ENCODE measurements at places on chromosomes 7 and 10.
A peak's percentile ranks its signal among the peaks of the same experiment; 100 is the strongest.

- no peak for DNase-seq
These were observed 16.0 kb downstream of the DENND2A start for GRCh38 chr7:140624392-140625191.

- DNase-seq: no peak
These were observed 882.3 kb downstream of the PCDH15 start for GRCh38 chr10:53918755-53919154.

DNA sequence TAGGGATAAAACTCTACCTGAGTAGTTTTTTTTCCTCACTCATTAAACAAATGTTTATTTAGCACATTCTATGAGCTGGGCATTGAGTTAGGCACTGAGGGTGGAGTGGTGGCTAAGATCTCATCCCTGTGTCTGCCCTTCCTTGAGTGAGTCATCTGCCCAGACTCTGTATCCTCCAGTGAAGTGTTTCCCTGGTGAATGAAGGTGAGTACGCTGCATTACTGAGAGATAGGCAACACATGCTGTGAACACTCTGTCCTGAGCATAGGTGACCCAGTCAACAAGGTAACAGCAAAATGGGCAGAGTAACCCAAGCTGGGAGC, 5.8 kb downstream of the PITX3 start:
- no peak for DNase-seq

DNA sequence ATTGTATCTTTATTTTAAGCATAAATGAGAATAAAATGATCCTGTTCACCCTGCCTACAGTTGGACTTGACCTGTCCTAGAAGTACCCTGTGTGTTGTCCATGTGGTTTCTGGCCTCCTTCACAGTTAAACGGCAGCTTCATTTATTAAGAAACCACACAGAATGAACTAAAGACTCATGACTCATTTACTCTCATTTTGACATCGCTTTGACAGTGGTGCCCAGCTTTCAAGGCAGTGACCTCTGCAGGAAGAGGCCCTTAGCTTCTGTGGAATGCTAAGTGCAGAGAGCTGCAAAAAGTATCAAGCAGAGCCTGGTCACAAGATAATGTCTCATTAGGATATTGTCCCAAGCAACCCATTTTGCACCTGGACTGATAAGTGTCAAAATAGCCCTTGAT, 93.4 kb downstream of the AVL9 start:
- DNase-seq: no peak

DNA sequence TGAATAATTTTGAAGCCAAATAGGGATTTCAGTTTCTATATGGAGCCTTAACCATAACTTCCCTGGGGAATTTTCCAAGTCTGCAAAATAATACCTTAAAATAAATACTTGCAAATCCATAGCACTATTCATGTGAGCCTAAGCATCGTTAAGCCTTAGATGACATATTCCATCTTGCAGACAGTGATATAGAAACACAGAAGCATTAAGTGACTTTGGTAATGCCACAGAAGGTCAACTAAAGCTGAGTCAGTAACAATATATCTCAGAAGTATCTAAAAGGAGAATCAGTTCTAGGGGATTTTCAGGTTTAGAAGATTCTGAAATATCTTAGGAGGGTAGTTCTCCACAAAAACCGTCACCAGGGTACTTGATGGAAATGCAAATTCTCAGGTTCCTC, 163.4 kb upstream of the COL1A2 start:
- DNase-seq: no peak

- DNase-seq: peak; percentile 31
These were observed 319.8 kb upstream of the PHYHIPL start for GRCh38 chr10:58856508-58857240.

DNA sequence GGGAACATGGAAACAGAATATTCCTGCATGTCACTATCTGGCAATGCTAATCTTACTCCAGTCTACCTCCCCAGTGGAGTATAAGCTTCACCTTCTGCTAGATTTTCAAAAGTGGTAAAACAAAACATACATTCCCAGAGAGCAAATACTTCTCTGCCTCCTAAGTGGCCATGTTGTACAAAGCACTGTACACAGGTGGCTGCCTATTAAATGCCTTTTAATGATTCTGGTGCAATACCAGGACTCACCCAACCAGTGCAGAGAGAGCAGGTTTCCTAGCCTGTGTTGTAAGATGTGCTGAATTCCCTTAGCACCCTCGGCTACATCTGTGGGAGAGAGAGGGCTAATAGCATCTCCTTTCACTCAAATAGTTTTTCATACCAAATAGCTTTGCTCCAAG, 684.3 kb upstream of the NRP1 start:
- no peak for DNase-seq

- DNase-seq: no peak
These were observed 273.8 kb downstream of the RNLS start for GRCh38 chr10:88309365-88309764.

- no peak for DNase-seq
These were observed 21.8 kb downstream of the FOXL3 start for GRCh38 chr7:311796-312195.

DNA sequence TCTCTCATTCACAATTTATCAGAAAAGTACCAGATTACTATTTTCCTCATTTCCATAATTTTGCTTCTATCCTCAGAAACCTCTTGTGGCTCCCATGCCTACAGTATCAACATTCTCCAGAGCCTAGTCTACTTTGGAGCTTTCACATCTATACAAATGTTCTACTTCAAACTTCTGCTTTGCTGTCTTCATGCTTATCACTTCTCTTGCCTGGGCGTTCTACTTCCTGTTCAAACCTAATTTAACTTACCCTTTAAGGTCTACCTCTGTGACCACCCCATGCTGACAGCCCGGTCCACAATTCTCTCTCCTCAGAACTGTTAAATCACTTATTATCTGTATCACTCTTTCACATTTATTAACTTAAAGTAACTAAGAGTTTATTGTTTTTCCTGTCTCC, 6.1 kb upstream of the PTPN12 start:
- DNase-seq: no peak

- DNase-seq: no peak
These were observed 44.4 kb downstream of the ZC3HC1 start for GRCh38 chr7:130006771-130007170.

DNA sequence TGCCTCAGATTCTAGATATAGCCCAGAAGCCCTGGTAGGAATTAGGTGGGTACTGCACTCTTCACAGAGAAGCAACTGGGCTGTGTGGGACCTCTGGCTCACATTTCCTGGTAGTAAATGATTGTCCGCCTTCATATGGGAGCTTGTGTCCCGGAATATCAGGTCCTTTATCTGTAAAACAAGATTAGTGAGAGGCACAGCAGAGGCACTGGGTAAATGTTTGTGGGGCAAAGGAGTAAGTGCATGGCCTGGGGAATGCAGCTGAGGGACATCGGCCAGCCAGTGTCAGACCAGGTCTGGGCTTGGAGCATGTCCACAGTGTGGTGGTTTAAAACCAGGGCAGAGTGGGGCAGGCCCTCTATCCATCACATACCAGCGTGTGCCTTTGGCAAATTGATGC, 323.3 kb upstream of the ZMIZ1 start:
- DNase-seq: no peak

GRCh38 chr7:3778345-3778744, 477.3 kb downstream of the SDK1 start:
- DNase-seq: no peak

DNA sequence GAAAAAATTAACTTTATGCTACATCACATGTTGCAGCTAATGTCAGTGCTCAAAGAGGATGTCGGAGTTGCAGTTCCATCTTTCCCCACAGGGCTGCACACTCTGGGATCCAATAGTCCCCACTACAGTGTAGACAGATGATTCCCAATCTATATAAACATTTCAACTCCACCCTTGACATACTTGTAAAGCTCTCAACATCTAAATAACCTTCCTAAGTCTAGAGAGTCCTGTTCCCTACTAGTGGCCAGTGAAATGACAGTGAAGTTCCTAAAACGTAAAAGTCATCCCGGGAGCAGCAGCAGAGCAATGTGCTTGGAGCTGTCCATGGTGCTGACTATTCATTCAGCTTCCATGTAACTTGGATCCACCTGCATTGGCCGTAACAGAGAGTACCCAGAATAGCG, 145.1 kb downstream of the GRM8 start:
- DNase-seq: no peak

GRCh38 chr10:118523775-118524174, 71.7 kb downstream of the PRLHR start:
- DNase-seq: no peak

DNA sequence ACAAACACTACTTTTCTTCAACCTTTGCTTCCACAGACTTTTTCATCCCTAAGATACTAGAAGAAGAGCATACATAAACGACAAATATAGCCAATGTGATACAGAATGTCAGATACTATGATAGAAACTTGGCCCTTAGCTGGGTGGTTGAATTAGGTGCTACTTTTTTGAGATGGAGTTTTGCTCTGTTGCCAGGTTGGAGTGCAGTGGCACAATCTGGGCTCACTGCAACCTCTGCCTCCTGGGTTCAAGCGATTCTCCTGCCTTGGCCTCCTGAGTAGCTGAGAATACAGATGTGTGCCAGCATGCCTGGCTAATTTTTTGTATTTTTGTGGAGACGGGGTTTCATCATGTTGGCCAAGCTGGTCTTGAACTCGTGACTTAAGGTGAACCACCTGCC, 3.5 kb downstream of the PPIA start:
- no peak for DNase-seq

DNA sequence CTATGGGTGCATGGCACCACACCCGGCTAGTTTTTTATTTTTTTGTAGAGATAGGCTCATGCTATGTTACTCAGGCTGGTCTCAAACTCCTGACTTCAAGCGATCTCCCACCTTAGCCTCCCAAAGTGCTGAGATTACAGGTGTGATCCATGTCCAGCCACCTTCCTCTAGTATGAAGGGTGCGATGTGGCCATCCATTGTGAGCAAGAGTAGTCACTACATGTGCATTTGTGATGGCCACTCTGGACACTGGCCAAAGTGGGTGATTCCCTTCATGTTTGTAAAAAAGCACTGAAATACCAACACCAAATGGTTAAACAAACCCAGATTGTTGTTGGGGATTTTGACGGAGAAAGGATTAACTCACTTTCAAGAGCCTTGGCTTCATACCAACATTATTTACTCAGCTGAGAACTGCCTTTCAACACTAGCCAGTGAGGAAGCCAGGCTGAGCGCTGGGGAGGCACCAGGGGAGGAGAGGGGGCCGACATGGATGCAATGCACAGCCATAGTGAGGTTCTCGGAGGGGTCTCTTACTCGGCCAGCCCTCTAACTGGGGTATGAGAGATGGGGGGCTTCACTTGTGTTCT, 198.1 kb upstream of the LYZL2 start:
- DNase-seq: no peak

DNA sequence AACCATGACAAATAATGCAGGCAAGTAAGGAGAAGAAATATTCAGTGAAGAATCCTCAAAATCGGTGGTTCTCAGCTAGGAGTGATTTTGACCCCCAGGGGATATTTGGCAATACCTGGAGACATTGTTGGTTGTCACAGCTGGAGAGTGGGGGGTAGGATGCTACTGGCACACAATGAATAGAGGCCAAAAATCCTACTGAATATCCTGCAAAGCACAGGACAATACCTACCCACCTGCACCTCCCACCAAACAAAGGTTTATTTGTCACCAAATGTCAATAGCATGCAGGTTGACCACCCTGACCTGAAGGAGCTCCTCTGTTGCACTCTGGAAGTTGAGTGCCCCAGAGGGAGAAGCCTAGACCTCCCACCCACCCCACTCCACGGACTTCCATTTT, 1028.6 kb downstream of the CNTNAP2 start:
- DNase-seq: no peak

- DNase-seq: no peak
These were observed 73.4 kb downstream of the LYZL2 start for GRCh38 chr10:30556189-30556588.

DNA sequence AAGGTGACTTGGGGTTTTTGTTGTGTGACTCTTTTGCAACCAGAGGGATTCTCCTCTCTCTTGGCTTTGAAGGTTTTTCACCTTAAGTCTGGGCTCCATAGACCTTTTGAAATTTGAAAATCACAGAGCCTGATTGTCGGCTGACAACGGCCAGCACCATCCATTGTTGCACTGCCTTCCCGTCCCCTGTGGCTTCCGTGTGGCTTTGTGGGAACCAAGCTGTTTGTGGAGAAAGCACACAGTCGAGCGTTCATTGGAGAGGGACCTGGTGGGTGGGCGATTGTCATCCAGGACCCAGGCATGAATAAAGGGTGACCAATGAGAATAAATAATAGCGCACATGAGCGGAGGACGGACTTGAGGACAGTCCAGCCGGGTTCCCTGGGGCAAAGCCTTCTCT, 7.4 kb upstream of the RAMP3 start:
- no peak for DNase-seq

DNA sequence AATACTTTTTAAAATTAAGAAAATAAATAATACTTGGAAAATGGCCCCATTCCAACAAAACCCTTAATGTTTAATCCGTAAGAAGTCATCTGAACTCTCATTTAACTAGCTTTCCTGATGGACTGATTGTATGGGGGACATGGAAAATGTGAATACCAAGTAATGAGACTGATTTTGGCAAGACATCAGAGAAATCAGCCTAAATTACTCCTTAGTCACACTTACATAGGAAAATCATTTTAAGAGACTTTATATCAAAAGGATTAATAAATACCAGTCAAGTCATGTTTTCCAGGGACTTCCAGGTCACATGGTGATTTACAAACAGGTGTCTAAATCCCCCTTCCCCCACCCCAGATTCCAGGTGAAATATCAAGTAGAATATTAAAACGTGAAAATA, 58.2 kb downstream of the GRM8 start:
- no peak for DNase-seq

GRCh38 chr7:94050046-94050445, 45.9 kb upstream of the BET1 start:
- DNase-seq: no peak

DNA sequence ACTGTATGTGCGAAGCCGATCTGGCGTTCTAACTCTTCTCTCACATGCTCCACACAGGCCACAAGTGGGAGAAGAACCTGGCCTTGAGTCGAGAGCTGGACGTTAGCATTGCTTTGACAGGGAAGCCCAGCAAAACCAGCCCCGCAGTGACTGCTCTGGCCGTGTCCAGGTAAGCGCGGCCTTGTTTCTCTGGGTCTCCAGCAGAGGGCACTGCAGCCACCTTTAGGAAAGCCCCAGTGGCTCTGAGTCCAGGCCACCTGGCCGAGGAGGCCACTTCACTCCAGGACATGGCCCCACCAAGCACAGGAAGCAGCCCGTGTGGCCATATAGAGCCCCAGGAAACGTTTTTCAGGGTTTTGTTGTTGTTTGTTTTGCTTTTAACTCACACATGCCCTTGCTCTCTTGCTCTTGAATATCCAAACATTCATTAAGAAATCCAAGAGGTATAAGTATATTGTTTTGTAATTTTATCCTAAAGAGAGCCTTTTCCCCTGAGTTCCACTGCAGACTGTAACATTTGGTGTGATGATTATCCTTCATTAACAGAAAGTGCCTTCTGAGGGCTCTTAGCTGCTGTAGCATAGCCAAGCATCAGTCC, 41.8 kb upstream of the LRRC18 start:
- DNase-seq: peak; percentile 53
